Ammon's horn (tissue), 1 donor: ENCODE measurements at places on chromosomes 3 and 15.

DNA sequence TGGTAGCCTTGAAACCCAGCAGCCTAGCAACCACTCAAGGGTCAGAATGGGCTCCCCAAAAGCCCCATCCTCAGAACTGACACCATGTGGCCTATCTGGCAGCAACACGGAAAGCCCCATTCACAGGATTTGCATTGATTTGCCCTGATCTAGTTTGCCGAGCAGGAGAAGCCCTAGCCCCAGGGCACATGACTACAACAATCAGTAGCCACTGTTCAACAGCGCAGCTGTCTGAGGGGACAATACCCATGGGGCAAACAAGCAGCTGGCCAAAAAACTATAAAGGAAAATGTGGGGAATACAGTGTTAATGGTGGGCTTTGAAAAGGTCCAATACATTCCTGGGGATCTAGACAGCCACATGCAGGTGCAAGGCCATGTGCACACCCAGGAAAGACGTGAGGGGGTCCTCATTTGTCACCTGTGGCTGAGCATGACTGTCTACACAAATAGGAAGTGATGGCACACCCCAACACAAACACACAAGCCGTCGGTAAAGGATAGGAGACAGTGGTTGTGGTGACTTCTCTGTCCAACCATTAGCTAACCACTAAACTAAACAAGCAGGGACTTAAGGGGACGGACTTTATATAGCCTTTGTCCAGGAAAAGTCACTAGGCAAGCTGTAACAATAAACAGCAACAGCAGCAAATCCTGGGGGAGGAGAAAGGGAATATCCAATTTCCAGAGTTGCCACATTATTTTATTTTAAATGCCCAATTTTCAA lies 113.7 kb downstream of the LRIG1 start:
- peak; percentile 66 for DNase-seq

DNA sequence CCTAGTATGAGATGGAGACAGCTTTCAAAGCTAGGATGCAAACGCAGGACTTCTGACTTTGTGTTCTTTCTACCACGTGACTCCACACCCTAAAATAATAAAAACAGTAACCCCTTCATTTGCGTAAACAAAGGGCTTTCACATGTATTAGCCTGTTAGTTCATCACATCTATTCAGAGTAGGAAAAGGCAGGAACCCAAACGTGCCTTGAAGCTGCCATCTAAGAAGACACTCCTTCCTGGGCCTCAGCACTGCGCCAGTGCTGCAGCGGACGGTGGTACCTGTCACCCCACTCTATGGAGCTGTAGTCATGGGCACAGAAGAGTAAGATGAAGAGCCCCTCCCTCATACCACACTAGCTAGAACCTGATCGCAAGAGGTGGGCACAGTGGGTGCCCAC lies 34.3 kb downstream of the PLD1 start:
- peak; percentile 43 for DNase-seq

- no peak for DNase-seq
These were observed 70.2 kb downstream of the ARHGAP31 start for GRCh38 chr3:119364401-119364800.

GRCh38 chr15:101535170-101535902 lies 45.8 kb upstream of the PCSK6 start:
- no peak for DNase-seq

DNA sequence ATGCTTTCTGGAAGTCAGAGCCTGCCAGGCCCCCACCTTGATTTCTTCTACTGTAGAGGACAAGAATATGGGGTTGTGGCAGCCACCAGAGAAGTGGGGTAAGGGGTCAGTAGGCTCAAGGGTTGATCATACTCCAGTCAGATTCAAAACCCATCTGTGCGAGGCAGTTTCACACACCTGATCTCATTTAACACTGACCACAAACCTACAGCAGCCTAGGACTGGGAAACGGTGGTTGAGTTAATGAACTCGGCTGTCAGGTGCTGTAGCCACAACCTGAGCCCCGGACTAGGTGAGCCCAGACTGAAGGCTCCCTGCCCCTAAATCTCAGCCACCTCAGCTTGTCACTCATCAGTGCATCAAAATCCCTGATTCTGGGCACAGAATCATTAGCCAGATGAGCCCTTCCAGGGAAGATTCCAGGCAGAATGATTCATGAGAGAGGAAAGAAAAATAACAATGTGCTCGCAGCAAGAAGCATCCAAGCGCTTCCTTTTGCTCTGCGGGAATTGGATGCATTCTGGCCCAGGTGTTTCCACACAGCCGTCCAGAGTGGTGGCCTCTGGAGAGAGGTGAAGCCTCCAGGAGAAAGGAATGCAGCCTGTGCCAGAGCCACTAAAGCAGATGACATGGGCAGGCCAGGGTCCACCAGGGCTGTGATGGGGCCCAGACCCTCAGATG lies 102.1 kb downstream of the SRGAP3 start:
- DNase-seq, result no peak

DNA sequence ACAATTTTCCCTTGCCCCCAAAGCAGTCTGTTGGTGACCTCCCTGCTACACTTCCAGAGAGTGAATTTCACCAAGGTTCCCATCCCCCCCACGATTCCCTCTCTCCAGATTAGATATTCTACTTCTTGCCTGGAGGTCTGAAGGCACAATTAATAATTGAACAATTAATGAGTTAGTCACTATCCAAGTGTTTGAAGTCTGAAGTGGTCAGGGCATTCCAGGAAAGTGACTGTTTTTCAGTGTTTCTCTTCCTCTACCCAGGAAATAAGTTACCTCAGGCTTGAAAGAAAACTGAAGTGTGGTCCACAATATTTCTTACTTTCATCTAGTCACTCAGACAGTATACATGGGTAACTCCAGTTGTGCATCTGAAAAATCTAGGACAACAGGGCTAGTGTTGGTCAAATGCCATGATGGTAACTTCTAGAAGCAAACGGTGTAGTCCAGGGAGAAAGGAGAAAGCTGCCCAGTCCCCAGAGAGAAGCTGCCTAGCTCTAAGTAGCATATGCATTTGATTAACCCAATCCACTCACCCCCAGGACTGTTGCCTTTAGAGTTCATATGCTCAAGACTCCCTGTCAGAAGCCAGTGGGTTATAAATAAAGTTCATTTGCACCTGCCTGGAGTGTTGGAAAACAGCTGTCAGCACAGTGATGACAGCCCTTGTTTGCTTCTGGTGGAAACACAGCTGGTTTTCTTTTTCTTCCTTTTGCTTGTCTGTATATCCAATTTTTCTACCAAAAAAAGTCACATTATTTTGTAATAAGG lies 2.3 kb upstream of the TM4SF4 start:
- DNase-seq, result no peak

DNA sequence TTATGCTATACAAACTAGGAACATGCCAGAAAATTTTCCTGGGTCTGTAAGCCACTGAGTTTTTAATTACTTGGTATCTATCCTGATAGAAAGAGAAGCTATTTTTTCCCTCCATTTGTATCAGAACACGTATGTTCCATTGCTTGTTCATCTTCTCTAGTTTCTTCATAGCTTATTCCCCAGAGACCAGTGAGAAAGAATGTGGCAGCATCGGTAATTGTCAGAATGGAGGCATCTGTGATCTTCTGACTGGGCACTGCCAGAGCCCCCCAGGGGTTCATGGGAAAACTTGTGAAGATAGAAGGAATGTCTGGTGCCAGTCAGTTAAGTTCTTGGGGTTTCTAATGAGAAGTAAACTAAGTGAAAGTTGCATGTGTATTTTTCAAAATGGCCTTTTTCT lies 720.2 kb upstream of the GOLIM4 start:
- DNase-seq, result no peak

GRCh38 chr3:72317491-72317890 lies 530.8 kb downstream of the SHQ1 start:
- no peak for DNase-seq

DNA sequence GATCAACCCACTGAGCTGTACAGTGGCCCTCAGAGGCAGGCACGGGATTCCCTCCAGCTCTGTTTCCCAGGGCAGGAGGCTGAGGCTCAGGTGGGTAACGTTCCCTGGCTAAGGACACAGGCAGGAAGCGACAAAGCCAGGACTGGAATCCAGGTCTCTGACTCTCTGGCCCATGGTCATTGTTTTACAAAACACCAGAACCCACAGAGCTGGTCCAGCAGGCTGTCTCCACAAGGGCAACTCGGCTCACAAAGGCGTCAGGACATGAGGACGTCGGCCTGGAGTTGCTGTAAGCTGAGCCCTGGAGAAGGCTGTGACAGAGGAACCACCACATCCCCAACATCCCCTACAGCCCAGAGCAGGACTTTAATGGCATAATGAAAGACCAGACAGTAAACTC lies 30.7 kb downstream of the NUP210 start:
- no peak for DNase-seq

DNA sequence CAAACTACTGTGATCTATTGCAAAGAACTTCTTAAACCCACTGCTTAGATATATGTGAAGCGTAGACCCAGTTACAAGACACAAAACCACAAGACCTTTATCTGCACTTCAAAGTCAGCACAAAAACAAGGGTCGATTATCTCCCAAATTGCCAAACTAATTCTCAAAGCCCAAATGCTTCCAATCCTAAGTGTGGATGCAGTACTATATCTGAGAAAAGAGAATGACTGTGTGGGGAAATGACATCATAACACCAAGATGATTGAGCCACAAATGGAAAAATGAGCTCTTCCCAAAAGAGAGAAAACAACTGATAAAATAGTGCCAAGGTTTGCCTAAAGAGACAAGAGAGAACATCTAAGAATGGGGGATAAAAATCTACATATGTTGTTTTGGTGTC lies 86.2 kb downstream of the MEIS2 start:
- DNase-seq, result no peak

DNA sequence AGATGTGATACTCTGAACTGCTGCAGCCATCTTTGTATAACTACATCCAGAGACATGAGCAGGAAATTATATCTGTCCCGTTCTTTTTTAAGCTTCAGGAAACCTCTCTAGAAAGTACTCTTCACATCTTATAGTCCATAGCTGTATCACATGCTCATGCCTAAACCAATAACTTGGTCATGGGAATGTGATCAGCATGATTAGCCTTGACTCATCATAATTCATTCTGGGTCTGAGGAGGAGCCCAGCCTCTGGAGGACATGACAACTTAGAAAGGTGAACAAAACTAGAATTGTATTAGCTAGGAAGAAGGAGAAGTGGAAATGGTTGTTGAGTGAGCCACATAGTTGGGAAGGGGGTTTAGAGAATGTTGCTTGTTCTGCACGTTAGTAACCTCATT lies 12.9 kb downstream of the PPM1L start:
- no peak for DNase-seq

DNA sequence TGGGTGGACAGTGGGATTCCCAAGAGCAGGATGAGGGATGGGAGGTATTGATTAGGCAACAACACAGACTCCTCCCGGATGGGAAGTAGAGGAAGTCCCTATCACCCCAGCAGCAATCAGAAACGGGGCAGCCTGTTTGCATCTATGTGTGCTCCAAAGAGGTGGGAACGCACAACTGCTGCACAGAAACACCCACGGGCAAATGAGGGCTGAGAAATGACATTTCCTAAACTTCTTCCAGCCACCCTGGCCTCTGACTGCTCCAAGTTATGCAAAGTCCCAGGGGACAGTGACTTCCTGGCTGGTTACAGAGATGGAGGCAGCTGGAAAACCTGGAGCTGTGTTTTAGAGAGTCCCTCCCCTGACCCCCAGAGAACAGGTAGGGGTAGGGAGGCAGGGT lies 42.6 kb downstream of the HCN4 start:
- DNase-seq, result no peak

GRCh38 chr15:57481038-57481705 lies 104.9 kb downstream of the CGNL1 start:
- no peak for DNase-seq

DNA sequence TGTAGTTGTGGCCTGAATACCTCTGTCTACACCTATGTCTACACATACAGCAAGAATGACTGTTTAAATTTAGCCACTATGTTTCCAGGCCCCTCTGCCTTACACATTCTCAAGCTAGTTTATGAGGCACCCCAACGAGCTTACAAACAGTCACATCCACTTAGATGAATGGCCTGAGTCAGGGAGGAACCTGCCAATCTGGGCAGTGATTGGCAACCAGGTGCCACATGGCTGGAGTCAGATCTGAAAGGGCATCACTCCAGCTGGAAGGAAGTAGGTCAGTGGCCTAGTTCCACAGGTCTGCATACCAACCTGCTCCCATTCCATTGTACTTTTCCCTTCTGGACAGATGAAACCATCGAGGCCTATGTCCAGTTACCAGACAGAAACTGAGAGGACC lies 136.3 kb downstream of the FOXP1 start:
- DNase-seq, result no peak

- peak; percentile 5 for DNase-seq
These were observed 46.4 kb downstream of the EHHADH start for GRCh38 chr3:185207481-185207880.

- no peak for DNase-seq
These were observed 85.5 kb downstream of the LARS2 start for GRCh38 chr3:45473841-45474240.

GRCh38 chr3:73999501-73999900 lies 374.8 kb upstream of the PDZRN3 start:
- DNase-seq, result peak; percentile 49

- no peak for DNase-seq
These were observed 101.5 kb downstream of the SHQ1 start for GRCh38 chr3:72746430-72747411.

- DNase-seq, result no peak
These were observed 15.1 kb downstream of the PPARG start for GRCh38 chr3:12303993-12304392.

GRCh38 chr3:110946810-110947209 lies 124.8 kb upstream of the NECTIN3 start:
- no peak for DNase-seq

GRCh38 chr3:155038203-155038554 lies 41.9 kb upstream of the MME start:
- no peak for DNase-seq

DNA sequence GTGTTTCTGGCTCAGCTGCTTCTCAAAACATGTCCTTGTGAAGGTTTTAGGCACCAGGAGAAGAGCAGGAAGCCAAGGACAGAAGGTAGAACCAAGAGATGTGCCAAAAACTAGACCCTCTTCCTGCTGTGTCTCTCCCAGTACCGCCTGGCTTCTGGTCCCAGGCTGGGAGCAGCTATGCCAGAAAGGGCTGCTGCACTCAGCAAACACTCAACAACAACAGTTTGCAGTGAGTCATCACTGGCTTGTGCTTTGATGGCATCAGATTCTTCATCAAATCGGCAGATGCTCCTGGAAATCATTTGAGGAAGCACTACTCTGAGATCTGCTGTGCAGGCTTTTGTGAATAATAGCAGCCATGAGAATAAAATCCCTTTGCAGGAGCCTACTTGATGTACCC lies 63.2 kb downstream of the DGKG start:
- peak; percentile 82 for DNase-seq

DNA sequence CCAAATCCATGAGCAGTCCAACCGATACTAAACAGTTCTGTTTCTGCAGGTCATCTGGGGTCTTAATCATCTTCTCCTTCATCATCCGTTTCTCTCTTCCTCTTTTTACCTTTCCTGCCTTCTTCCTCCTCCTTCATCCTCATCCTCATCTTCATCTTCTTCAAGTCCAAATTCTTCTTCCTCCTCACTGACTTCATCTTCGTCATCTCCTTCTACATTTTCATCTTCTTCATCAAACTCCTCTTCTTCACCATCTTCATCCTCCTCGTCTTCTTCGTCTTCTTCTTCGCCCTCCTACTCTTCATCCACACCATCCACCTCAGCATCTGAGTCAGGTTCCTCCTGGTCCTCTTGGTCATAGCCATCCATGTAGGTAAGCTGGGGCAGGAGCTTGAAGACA lies 14.2 kb upstream of the COMMD4 start:
- DNase-seq, result no peak
